Naive thymus-derived CD8-positive, alpha-beta T cell (primary cell): ENCODE measurements at places on chromosomes 16 and 17.

GRCh38 chr17:59856859-59857794 is 35.6 kb downstream of the TUBD1 start:
- no peak for DNase-seq

DNA sequence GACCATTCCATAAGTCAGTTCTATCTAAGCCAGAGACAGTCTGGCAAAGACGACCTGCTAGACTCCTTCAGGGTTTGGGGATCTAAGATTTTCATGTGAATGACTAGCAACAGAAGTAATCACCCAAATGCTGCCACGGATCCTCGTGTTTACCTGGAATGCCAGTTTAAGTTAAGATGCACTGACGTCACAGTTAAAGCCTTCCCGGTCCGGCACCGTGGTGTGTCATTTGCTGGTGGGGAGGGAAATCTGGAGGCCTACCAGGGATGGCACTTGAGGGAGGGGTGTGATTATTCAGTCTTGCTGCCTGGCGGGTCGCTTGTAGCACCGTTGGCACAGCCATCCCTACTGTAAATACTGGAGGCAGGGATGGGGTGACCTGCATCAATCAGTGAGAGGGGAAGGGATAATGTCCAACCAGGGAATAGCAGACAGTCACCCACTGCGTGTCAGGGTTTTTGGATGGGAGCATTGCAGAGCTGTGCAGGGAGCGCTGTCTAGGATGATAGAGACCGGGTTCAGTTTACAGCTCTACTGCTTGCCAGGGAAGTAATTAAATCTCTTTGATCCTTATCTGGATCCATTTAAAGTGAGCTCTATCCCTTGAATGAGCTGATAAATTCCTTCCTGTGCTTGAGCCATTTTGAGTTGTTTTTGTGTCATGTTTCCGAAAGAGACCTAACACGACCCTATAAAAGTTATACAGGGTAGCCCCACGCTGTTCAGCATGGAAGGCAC is 764.7 kb upstream of the EEF2KMT start:
- no peak for DNase-seq

- no peak for DNase-seq
Measured at GRCh38 chr17:72850410-72851118, 241.9 kb downstream of the SLC39A11 start.

DNA sequence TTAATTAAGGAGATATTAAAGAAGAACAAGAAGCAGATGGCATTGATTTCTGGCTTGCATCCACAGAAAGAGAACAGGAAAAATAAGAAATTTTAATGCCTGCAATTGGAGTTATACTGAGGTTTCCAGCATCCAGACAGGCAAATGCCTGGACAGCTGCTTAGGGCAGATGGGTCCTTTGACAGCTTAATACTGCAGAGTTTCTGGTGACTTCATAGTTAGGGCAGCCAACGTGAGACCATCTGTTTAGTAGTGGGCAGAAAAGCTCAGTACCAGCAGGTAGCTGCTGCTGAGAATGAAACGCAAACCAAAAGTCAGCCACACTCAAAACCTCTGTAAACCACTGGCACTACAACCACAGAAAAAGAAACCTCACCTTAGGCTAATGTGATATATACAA is 109.8 kb downstream of the CDK5R1 start:
- no peak for DNase-seq

DNA sequence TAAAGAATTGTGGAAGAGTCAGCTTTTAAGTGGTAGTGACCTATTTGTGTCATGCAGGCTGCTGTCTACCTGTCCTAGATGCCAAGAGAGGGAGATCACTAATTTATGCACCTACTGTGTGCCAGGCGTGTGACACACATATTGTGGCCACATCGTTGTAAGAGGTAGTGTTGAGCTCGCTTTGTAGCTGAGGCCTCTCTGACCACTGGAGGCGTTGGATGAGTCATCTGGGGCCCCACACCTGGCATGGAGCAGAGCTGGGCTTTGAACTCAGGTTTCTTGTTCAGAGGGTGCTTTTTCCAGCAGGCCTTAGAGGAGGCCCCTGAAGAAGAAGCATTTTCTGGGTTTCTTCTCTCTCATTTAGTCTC is 52.3 kb upstream of the LGALS9 start:
- DNase-seq, result no peak

- no peak for DNase-seq
Measured at GRCh38 chr16:65545413-65545956, 423.6 kb upstream of the CDH11 start.

DNA sequence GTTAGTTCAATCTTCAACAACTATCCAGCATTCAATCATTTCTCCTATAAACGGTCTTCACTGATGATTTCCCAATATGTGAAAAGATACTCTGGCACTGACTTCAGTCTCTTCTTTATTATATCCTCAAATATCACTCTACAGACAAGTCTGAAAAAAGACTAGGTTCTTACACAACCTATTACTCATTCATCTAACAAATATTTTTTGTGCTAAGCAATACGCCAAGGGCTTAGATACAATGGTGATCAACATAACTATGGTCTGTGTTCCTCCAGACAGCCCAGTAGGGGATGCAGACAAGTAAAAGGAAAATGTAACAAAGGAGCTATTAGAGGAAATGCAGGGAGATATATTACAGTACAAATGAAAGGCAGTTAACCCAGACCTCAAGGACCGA is 63.9 kb downstream of the MYO1D start:
- DNase-seq, result no peak

DNA sequence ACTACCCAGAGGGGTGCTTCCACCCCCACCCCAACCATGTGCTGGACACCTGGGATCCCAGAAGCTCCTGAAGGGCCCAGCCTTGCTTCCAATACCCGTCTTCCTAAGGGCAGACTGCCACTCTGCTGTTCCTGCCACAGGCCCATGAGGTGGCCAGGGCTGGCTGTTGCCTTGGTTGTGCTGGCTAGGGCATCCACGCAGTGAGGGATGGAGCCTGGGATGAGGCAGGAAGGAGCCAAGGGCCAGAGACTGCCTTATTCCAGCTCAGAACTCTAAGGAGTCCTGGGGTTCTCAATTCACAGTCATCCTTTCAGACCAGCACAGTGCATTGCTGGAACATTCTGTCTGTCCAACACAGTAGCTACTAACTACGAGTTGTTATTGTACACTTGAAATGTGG is 37.8 kb downstream of the BCO1 start:
- no peak for DNase-seq

GRCh38 chr16:83110269-83110668 is 483.5 kb downstream of the CDH13 start:
- no peak for DNase-seq

DNA sequence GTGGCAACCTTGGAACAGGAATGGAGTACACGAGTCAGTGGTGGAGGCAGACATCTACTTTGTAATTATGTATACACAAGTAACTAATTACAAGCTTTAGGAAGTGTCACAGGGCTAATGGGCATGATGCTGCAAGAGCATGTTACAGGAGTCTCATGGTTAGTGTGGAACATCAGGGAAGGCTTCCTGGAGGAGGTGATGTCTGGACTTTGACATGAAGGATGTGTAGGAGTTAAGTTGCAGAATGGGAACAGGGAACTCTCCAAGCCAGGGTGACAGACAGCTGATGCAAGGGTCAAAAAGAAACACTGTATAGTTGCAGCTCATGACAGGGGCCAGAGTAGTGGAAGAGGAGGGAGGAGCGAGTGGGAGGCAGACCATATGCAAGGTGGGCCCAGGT is 483.8 kb upstream of the EEF2KMT start:
- no peak for DNase-seq

GRCh38 chr16:31395647-31396046 is 2.5 kb downstream of the ITGAD start:
- DNase-seq, result no peak

DNA sequence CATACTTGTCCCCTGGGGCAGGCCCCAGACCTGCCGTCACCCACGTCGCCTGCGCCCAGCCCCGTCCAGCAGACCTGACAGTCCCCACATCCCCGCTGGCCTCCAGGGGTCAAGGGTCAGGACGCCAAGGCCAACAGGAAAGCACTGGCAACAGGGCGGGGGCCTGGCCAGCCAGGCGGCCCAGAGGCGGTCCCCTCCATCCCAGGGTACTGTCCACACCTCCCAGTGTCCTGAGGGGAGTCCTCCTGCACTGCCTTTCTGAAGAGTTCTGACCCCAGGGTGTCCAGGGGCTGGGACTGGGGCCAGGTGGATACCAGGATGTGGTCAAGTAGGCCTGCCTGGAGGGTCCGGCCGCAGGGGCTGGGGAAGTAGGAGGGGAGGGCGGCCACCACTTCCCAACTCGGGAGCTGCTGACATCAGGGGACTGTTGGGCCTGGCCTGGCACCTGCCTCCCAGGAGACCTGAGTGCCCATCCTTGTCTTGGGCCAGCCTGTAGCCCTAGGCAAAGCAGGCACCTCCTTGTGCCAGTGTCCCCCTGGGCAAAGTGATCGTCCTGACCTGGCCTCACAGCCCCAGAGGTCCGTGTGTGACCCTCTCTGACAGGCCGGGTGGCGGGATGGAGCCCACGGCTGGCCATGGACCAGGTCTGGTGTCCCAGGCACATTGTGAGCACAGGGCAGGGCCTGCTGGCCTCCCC is 6.7 kb upstream of the AXIN1 start:
- no peak for DNase-seq

- peak; percentile 92 for DNase-seq
Measured at GRCh38 chr17:43398724-43399595, at the start of gene ARL4D. Gene ARL4D (plus strand): TSS chr17:43398993. CDS start chr17:43399733, 740 bp downstream.

DNA sequence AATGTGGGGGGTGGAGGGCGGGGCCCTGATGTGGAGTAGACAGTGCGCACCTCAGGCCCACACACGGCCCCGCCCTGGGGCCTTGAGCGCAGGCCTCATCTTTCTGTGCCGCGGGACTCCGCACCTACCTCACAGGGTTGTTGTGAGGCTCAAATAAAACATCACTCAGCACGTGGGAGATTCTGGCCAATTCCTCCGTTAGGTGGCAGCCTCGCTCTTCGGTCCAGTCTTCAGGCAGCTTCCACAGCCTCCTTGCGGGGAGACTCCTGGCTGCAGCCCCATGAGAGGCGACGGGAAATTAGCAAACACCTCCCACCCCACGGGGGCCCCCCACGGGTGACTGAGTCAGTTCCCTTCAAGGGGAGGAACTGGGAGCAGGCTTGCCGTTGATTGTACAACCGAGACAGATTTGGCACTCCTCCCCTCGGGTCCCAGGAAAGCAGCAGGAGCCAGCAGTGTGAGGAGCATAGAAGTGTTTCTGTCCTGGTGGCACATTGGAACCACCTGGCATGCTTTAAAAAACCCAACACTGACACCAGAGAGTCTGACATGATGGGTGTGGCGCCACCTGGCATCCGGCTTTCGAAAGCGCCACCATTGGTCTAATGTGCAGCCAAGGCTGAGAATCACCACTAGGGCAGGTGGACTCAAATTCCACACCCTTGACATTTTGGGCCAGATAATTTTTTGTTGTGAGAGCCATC is 7.6 kb downstream of the MRM1 start:
- DNase-seq, result no peak

- DNase-seq, result no peak
Measured at GRCh38 chr16:88983165-88983564, 6.2 kb upstream of the CBFA2T3 start.

GRCh38 chr16:27531186-27531585 is 18.5 kb downstream of the GTF3C1 start:
- no peak for DNase-seq

DNA sequence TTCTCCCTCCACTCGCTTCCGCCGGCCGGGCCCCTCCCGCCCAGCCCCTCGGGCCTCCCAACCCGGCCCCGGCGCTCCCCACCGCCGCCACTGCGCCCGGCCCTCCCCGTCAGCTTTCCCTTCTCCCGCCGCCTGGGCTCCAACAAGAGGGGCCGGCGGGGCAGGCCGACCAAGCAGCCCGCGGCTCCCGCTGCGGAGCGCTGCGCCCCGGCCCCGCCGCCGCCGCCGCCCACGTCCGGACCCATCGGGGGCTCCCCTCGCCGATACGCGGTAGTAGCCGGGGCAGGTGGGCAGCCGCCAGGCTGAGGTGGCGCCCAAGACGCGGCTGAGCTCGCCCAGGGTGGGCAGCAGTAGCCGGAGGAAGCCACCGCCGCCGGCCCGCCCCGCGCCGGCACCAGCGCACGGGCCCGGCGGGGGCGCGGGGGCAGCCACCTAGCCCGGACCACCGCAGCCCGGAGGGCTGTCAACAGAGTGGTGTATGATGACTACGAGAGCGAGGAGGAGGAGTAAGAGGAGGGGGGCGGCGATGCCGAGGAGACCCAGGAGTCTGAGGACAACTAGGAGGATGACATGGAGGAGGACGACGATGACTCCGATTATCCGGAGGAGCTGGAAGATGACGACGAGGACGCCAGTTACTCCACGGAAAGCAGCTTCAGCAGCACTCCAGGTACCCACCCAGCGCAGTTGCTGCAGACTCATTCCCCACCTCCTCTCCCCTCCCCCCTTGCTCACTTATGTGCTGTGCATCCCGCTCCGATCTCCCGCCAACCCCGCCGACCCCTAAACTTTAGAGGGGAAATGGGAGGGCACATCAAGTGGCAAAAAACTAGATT is 498 bp downstream of the LRRC37B start:
- peak; percentile 32 for DNase-seq

- peak; percentile 98 for DNase-seq
Measured at GRCh38 chr17:49677933-49678847, at the start of gene SPOP. Gene SPOP (minus strand): TSS chr17:49678097. CDS start chr17:49622810, 55,287 bp downstream.

GRCh38 chr17:46847204-46848191 is 3.9 kb upstream of the WNT9B start:
- no peak for DNase-seq
